H1 (cell line): ENCODE measurements at places on chromosomes 4 and X.
A peak's percentile ranks its signal among the peaks of the same experiment; 100 is the strongest.

- no peaks in the 10 kb centered on the region for H3K4me1 ChIP-seq
- no peaks in the 10 kb centered on the region for H3K36me3 ChIP-seq
- H3K27me3 ChIP-seq: no peaks in the 10 kb centered on the region
- no peak overlapping the region for H3K27ac ChIP-seq
- H3K4me3 ChIP-seq: no peak overlapping the region
Observed at GRCh38 chr4:125832161-125832560, 517.4 kb downstream of the FAT4 start.

- no peaks in the 10 kb centered on the region for H3K36me3 ChIP-seq
- H3K4me3 ChIP-seq: no peak overlapping the region
- no peaks in the 10 kb centered on the region for H3K4me1 ChIP-seq
- no peaks in the 10 kb centered on the region for H3K27me3 ChIP-seq
- no peak overlapping the region for H3K27ac ChIP-seq
Observed at GRCh38 chrX:84182516-84182915, 5.5 kb downstream of the RPS6KA6 start.

- H3K27ac ChIP-seq: no peak overlapping the region
- H3K36me3 ChIP-seq: no peaks in the 10 kb centered on the region
- no peaks in the 10 kb centered on the region for H3K27me3 ChIP-seq
- H3K4me1 ChIP-seq: no peaks in the 10 kb centered on the region
- DNase-seq: no peak
Observed at GRCh38 chr4:66376396-66376795, 706.1 kb upstream of the EPHA5 start.

GRCh38 chr4:53537606-53538005 lies 53.7 kb downstream of the LNX1 start:
- H3K4me1 ChIP-seq: 0 out of 2 replicates have a peak, but pooled peaks cover 2% of the 10 kb centered on the region
- H3K27ac ChIP-seq: no peak overlapping the region
- DNase-seq: no peak
- no peaks in the 10 kb centered on the region for H3K36me3 ChIP-seq
- H3K27me3 ChIP-seq: peaks cover 2% of the 10 kb centered on the region; the same call in 1 of the 2 replicates

DNA sequence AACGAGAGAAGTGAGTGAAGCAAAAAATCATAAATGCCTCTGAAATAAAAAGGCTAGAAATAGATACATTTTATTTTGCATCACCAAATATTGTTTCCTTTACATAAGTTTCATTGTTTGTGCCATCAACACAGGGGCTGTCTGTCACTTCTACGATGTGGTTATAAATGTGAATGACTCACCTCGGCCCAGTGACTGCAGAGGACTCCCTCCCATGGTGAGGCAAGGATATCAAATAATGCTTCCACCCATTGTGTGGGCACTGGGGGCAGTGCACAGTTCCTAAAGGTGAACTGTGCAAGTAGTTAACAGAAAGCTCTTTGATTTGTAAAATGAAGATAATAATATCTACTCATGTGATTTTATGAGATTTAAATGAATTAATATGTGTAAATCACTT lies 230.3 kb upstream of the NEIL3 start:
- no peak overlapping the region for H3K4me3 ChIP-seq
- H3K27me3 ChIP-seq: no peaks in the 10 kb centered on the region
- no peaks in the 10 kb centered on the region for H3K36me3 ChIP-seq
- DNase-seq: no peak
- H3K27ac ChIP-seq: no peak overlapping the region

DNA sequence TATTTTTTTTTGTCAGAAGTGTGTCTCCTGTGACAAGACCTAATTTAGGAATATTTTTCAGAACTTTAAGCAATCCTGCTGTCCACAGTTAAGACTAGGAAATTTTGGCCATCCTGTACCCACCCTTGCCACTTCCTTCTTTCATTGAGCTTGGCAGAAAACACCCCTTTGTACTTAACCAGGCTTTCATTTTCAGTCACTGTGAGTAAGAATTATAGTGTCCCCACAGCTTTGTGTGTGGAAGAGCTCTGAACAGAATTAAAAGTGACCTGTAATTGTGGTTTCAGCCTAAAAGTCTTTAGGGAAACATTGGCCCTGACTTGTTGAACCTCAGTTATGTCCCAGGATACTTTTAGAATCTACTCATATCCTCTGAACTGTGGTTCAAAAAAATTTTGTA lies 153.7 kb upstream of the BMP3 start:
- H3K36me3 ChIP-seq: no peaks in the 10 kb centered on the region
- no peak for DNase-seq
- no peaks in the 10 kb centered on the region for H3K4me1 ChIP-seq
- H3K27me3 ChIP-seq: no peaks in the 10 kb centered on the region
- H3K27ac ChIP-seq: no peak overlapping the region
- no peak overlapping the region for H3K4me3 ChIP-seq

DNA sequence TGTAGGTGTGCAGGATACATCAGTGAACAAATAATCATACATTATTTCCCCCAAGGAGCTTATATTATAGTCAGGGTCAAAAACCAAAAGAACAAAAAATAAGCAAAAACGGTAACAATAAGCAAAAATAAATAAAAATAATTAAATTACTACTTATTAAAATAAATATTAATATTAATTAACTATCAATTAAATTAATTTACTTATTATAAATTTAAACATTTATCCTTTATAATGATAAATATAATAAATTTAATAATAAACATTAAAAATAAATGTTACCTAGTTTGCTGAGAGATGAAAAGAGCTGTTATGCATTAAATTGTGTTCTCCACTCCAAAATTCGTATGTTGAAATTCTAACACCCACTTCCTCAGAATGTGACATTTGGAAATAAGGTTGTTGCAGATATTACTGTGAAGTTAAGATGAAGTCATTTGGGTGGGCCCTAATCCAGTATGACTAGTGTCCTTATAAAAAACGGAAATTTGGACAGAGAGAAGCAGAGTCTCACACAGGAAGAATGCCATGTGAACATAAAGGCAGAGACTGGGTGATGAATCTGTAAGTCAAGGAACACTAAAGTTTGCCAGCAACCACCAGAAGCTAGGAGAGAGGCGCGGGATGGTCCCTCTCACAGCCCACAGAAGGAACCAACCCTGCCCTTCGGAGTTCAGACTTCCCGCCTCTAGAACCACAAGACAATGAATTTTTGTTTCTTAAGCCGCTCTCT lies 67.2 kb upstream of the IBSP start:
- H3K27me3 ChIP-seq: no peaks in the 10 kb centered on the region
- no peak for DNase-seq
- H3K36me3 ChIP-seq: no peaks in the 10 kb centered on the region
- H3K27ac ChIP-seq: no peak overlapping the region
- H3K4me3 ChIP-seq: no peak overlapping the region

- peaks cover 9% of the 10 kb centered on the region; the same call in 1 of the 2 replicates for H3K4me1 ChIP-seq
- no peak overlapping the region for H3K4me3 ChIP-seq
- no peak for DNase-seq
- no peaks in the 10 kb centered on the region for H3K27me3 ChIP-seq
Observed at GRCh38 chrX:119686087-119686691, 6.8 kb downstream of the SEPTIN6 start.

DNA sequence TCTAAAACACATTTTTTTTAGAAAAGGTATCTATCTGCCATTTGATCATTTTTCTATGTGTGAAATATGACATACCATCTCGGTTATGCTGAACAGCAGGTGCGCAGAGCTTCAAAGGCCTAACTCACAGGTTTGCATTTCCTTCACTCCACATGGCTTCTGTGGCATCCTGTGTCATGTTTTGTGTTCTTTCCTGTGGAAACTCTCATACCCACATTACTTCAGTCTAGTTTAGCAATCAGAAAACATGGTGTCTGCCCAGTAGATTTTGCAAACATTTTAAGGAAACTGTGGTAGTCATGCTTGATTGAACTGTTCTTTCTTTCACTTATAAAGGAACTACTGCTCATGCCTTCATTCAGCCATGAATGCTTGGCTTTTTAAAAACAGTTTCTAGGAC lies 11.3 kb upstream of the ARAP2 start:
- no peaks in the 10 kb centered on the region for H3K27me3 ChIP-seq
- no peaks in the 10 kb centered on the region for H3K4me1 ChIP-seq
- no peak overlapping the region for H3K27ac ChIP-seq
- H3K36me3 ChIP-seq: no peaks in the 10 kb centered on the region

- no peak overlapping the region for H3K4me3 ChIP-seq
- H3K4me1 ChIP-seq: no peaks in the 10 kb centered on the region
- DNase-seq: no peak
- H3K27me3 ChIP-seq: no peaks in the 10 kb centered on the region
Observed at GRCh38 chr4:187921946-187922623, 73.5 kb upstream of the ZFP42 start.

GRCh38 chr4:53089936-53090729 lies 228.0 kb downstream of the RASL11B start:
- no peak overlapping the region for H3K4me3 ChIP-seq
- no peak overlapping the region for H3K27ac ChIP-seq
- H3K27me3 ChIP-seq: no peaks in the 10 kb centered on the region
- DNase-seq: no peak
- no peaks in the 10 kb centered on the region for H3K4me1 ChIP-seq
- H3K36me3 ChIP-seq: no peaks in the 10 kb centered on the region

GRCh38 chr4:127538016-127538415 lies 94.7 kb upstream of the INTU start:
- H3K4me1 ChIP-seq: no peaks in the 10 kb centered on the region; the same call in 1 of the 2 replicates
- H3K36me3 ChIP-seq: no peaks in the 10 kb centered on the region
- no peak overlapping the region for H3K4me3 ChIP-seq
- no peak overlapping the region for H3K27ac ChIP-seq
- DNase-seq: no peak
- H3K27me3 ChIP-seq: no peaks in the 10 kb centered on the region

GRCh38 chrX:79325263-79325958 lies 41.7 kb downstream of the ITM2A start:
- H3K4me3 ChIP-seq: no peak overlapping the region
- no peaks in the 10 kb centered on the region for H3K27me3 ChIP-seq
- H3K27ac ChIP-seq: no peak overlapping the region

- H3K36me3 ChIP-seq: no peaks in the 10 kb centered on the region
- H3K27ac ChIP-seq: no peak overlapping the region
- no peaks in the 10 kb centered on the region for H3K4me1 ChIP-seq
- no peak overlapping the region for H3K4me3 ChIP-seq
Observed at GRCh38 chrX:32269866-32270265, 941.5 kb downstream of the DMD start.

GRCh38 chr4:159460371-159460770 lies 357.5 kb downstream of the RAPGEF2 start:
- DNase-seq: no peak
- H3K27me3 ChIP-seq: no peaks in the 10 kb centered on the region
- H3K36me3 ChIP-seq: no peaks in the 10 kb centered on the region
- H3K4me3 ChIP-seq: no peak overlapping the region
- no peak overlapping the region for H3K27ac ChIP-seq

GRCh38 chrX:134603806-134604700 lies 54.2 kb downstream of the PLAC1 start:
- H3K36me3 ChIP-seq: no peaks in the 10 kb centered on the region
- H3K27ac ChIP-seq: no peak overlapping the region
- no peaks in the 10 kb centered on the region for H3K27me3 ChIP-seq
- H3K4me3 ChIP-seq: no peak overlapping the region
- no peaks in the 10 kb centered on the region; the same call in 1 of the 2 replicates for H3K4me1 ChIP-seq

DNA sequence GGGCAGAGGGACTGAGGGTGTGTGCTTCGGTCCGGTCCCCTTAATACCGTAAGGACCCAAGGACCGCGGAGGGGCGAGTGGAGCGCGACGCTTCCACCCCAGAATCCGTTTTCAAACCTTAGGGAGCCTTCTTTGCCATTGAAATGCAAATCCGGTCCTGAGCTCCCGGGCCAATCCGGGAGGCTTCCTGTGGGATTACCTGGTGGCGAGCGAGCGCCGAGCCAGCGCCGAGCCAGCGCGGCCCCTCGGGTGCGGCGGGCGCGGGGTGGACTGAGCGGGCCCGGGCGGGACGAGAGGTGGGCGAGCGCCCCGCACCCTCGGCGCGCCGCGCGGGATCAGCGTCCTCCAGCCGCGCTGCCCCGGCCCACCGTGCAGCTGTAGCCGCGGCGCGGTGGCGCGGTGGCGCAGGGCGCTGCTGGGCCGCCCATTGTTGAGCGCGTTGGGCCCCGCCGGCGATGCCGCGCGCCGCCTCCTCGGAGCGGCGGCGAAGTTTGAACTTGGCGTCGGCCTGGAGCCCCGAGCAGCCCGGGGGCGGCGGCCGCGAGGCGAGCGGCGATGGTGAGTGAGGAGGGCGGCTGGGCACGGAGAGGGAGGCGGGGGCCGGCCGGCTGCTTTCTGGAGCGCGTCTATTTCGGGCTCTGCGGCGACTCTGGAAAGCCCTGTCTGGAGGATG lies 208.7 kb downstream of the SOWAHB start:
- H3K36me3 ChIP-seq: no peaks in the 10 kb centered on the region
- H3K27me3 ChIP-seq: no peaks in the 10 kb centered on the region
- H3K4me3 ChIP-seq: peak overlapping the region; percentile 79
- peak overlapping the region; percentile 74 for H3K27ac ChIP-seq
- peak; percentile 78 for DNase-seq

- no peak overlapping the region for H3K4me3 ChIP-seq
- H3K27me3 ChIP-seq: no peaks in the 10 kb centered on the region
- H3K27ac ChIP-seq: no peak overlapping the region
- DNase-seq: no peak
Observed at GRCh38 chrX:110373310-110373709, 14.7 kb downstream of the RTL9 start.

DNA sequence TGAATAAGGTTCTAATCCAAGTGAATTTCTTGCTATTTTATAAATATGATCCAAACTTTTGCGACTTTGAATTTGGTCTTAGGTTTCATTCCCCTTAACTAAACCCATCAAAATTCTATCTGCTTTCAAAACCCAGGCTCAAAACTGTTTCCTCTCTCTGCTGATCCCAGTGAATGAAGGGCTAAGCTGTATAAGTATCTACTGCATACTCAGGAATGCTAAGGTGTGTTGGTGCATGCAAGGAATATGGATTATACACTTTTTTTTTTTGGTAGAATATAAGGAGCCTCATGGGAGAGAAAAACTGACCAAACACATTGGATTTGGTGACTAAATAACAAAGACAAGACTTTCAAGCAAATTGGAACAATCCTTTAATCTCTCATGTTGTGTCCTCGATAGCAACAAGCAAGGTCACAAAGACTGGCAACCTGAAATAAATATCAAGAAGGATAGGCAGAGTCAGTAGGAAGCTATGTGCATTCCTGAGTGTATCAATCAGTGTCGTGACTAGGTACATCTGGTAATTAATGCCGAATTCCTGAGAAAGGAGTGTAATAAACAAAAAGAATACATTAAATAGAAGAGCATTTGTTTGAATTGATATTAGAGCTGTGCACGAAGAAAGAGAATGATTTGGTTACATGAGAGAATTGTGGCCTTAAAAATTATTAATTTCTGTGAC lies 74.3 kb upstream of the KCTD8 start:
- H3K4me1 ChIP-seq: no peaks in the 10 kb centered on the region
- DNase-seq: no peak
- H3K27ac ChIP-seq: no peak overlapping the region
- H3K4me3 ChIP-seq: no peak overlapping the region
- H3K27me3 ChIP-seq: no peaks in the 10 kb centered on the region
- H3K36me3 ChIP-seq: no peaks in the 10 kb centered on the region

GRCh38 chr4:153112041-153112441 lies 92.2 kb upstream of the TRIM2 start:
- H3K27me3 ChIP-seq: no peaks in the 10 kb centered on the region
- H3K4me3 ChIP-seq: no peak overlapping the region
- DNase-seq: no peak
- no peaks in the 10 kb centered on the region for H3K36me3 ChIP-seq
- H3K27ac ChIP-seq: no peak overlapping the region
- peaks cover 1% of the 10 kb centered on the region for H3K4me1 ChIP-seq
